ENCODE measurements at places on chromosomes 13 and 19. TPM values are rescaled to one million over a fixed set of nuclear protein-coding genes. Genes with fewer than 3 reads are reported as not detected.

Gene RDH8
- total RNA-seq = not detected

Gene GRIN2D
- 0.14 TPM for total RNA-seq

Gene OR7A5
- total RNA-seq = not detected

Gene RAB20
- total RNA-seq = 9.9 TPM

Gene ICAM4
- total RNA-seq = 1.7 TPM

Gene MEIOSIN
- total RNA-seq = not detected

Gene KASH5
- not detected for total RNA-seq

Gene ZNF578
- total RNA-seq = 4.7 TPM

Gene CGB8
- not detected for total RNA-seq

Gene DKKL1
- total RNA-seq = not detected

GRCh38 chr13:39020853-39021462 is 16.9 kb downstream of the PROSER1 start:
- no peak overlapping the region for H3K27ac ChIP-seq
- no peaks in the 10 kb centered on the region for H3K27me3 ChIP-seq
- no peak for DNase-seq
- no peak overlapping the region for H3K4me3 ChIP-seq

- peaks cover 23% of the 10 kb centered on the region for H3K27me3 ChIP-seq
- H3K4me3 ChIP-seq = peak overlapping the region; percentile 84
- H3K4me1 ChIP-seq = peaks cover 28% of the 10 kb centered on the region
- DNase-seq = no peak
- H3K36me3 ChIP-seq = no peaks in the 10 kb centered on the region
These were observed 11.8 kb upstream of the ERFL start for GRCh38 chr19:41939861-41940730.

DNA sequence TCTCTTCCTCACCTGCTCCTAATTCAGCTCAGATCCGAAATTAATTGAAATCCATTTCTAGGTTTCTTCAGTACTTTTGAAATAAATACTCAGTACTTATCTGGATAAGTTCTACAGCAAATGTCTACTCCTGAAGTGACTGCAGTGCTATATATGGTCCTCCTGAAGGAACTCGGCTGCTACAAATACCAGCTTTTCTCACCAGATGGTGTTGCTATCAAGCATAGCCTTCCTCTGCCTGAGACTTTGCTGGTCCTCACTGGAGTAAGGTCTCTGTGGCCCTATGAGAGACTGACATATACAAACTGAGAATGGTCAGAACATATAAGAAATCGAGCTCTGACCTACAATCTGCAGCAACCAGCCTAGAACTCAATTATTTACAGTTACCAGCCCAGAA is 161.6 kb downstream of the NDFIP2 start:
- no peaks in the 10 kb centered on the region for H3K4me1 ChIP-seq
- no peak for DNase-seq
- peaks cover 4% of the 10 kb centered on the region for H3K27me3 ChIP-seq
- no peak overlapping the region for H3K4me3 ChIP-seq

- H3K36me3 ChIP-seq = no peaks in the 10 kb centered on the region
- no peak for DNase-seq
- no peak overlapping the region for H3K4me3 ChIP-seq
- no peak overlapping the region for H3K27ac ChIP-seq
These were observed 40.1 kb downstream of the SERTM1 start for GRCh38 chr13:36713887-36714286.

GRCh38 chr13:21638319-21639282 is 32.3 kb upstream of the FGF9 start:
- H3K4me1 ChIP-seq = no peaks in the 10 kb centered on the region
- no peaks in the 10 kb centered on the region for H3K36me3 ChIP-seq
- no peak overlapping the region for H3K4me3 ChIP-seq
- no peak overlapping the region for H3K27ac ChIP-seq
- DNase-seq = no peak

DNA sequence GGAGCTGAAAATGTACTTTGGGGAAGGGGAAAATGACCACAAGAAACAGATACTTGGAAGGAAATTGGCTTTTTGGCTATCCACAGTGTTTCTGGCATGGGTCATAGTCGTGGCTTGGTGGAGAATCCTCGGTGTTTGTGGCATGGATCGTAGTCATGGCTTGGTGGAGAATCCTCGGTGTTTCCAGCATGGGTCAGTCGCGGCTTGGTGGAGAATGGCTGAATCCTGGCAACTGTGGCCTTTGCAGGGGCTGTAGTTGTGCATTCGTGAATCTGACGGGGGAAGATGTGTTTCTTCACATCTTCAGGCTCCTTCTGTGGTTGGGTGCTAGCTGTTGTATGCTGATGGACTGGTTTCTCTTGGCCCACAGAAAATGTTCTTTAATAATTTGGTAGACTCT is 61.7 kb upstream of the MCF2L start:
- no peak for DNase-seq
- no peaks in the 10 kb centered on the region for H3K4me1 ChIP-seq
- no peak overlapping the region for H3K27ac ChIP-seq
- no peak overlapping the region for H3K4me3 ChIP-seq
- H3K36me3 ChIP-seq = no peaks in the 10 kb centered on the region
- peaks cover 2% of the 10 kb centered on the region for H3K27me3 ChIP-seq

GRCh38 chr13:106738186-106738678 is 170.3 kb upstream of the ARGLU1 start:
- no peaks in the 10 kb centered on the region for H3K4me1 ChIP-seq
- no peaks in the 10 kb centered on the region for H3K36me3 ChIP-seq
- no peaks in the 10 kb centered on the region for H3K27me3 ChIP-seq
- DNase-seq = no peak

- no peak for DNase-seq
- H3K4me3 ChIP-seq = no peak overlapping the region
- H3K36me3 ChIP-seq = no peaks in the 10 kb centered on the region
These were observed 29.2 kb upstream of the TSHZ3 start for GRCh38 chr19:31378404-31378803.

DNA sequence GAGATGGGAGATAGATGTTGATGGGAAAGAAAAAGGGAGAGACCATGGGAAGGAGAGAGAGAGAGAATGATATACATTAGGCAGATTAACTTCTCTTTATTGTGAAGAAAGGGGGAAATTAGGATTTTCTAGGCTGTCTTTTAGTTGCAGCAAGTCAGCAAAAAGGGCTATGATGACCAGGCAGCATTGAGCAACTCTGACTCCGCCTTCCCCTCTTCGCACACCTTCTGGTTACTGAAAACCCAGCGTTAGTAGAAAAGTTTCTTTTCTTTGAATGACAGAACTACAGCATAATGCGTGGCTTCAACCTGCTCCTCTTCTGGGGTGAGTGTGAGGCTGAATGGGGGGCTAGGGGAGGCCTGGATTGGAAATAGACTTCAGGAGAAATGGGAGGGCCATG is at the start of gene ADGRE1:
TSS of gene ADGRE1 (plus strand) at position 264 of the 400 bp plus-strand sequence. CDS start at position 294, 30 bp downstream.
- H3K4me3 ChIP-seq = no peak within 1 kb of the TSS
- peak within 1 kb of the TSS; percentile 39 for H3K27ac ChIP-seq
- no peaks in the 10 kb centered on the region for H3K27me3 ChIP-seq
- peaks cover 41% of the 10 kb centered on the region for H3K4me1 ChIP-seq

DNA sequence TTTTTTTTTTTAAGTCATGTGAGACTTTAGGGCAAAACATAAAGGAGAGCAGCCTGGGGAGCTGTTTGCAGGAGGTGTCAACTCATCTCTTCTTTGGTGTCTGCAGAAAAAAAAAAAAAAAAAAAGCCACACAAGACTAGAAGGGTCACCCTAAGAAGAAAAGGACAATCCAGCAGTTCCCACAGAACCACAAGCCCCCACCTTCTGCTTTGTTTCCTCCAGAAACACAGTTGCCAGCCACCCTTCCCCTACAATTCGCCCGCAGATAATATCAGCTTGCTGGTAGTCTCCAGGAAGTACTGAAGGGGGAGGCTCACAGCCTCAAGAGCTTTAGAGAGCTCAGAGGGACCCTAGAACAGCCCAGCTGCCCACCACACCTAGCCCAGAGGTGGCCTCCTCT is 22.3 kb upstream of the ZBTB7A start:
- no peaks in the 10 kb centered on the region for H3K27me3 ChIP-seq
- DNase-seq = no peak
- H3K36me3 ChIP-seq = peaks cover 13% of the 10 kb centered on the region

GRCh38 chr13:36456577-36456976 is 24.3 kb downstream of the CCNA1 start:
- H3K36me3 ChIP-seq = no peaks in the 10 kb centered on the region
- H3K4me1 ChIP-seq = peaks cover 5% of the 10 kb centered on the region
- H3K4me3 ChIP-seq = no peak overlapping the region
- H3K27ac ChIP-seq = no peak overlapping the region
- peaks cover 22% of the 10 kb centered on the region for H3K27me3 ChIP-seq

- no peak overlapping the region for H3K27ac ChIP-seq
- H3K27me3 ChIP-seq = no peaks in the 10 kb centered on the region
These were observed 28.2 kb downstream of the CKM start for GRCh38 chr19:45294291-45295029.

DNA sequence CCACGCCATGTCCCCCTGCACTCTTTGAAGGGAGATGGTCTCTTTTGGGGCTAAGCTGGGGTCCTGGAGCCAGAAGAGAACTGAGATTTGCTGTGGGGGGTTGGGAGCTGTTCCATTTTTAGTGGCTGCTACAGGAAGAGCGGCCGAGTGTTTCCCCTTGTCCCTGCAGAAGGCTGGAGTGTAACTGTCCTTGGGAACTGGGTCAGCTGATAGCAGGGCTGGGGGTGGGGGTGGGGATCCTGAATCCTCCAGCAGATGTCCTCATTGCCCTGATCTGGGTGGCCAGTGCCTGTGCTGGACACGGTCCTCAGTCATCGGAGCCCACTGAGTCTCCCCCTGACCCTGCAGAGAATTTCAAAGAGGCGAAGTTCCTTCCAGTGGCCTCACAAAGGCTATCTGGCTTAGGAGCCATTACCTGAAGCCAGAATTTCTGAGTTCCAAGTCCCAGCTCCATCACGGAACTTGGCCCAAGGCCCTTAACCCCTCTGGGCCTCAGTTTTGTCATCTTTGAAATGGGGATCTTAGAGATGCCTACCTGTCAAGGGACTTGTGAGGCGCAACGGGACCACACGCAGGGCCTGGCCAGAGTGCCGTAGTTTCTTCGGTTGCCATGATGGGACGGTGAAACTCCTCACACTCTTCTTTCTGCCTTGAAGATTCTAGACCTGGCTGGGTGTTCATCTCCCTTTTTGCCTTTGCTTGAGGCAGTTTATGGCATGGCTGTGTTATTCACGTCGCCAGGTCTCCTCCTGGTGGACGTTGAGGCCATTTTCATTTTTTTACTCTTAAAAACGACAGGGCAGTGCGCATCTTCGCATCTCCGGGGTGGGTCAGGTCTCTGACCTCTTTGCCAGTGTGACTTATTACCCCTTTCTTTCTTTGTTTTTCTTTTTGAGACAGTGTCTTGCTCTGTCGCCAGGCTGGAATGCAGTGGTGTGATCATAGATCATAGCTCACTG is 51.9 kb downstream of the DNM2 start:
- peaks cover 12% of the 10 kb centered on the region for H3K36me3 ChIP-seq
- no peak overlapping the region for H3K27ac ChIP-seq
- no peak for DNase-seq
- no peak overlapping the region for H3K4me3 ChIP-seq

GRCh38 chr13:112215871-112216270 is 148.9 kb downstream of the SOX1 start:
- H3K27me3 ChIP-seq = peaks cover 2% of the 10 kb centered on the region
- no peak overlapping the region for H3K4me3 ChIP-seq
- H3K27ac ChIP-seq = no peak overlapping the region
- no peaks in the 10 kb centered on the region for H3K36me3 ChIP-seq

DNA sequence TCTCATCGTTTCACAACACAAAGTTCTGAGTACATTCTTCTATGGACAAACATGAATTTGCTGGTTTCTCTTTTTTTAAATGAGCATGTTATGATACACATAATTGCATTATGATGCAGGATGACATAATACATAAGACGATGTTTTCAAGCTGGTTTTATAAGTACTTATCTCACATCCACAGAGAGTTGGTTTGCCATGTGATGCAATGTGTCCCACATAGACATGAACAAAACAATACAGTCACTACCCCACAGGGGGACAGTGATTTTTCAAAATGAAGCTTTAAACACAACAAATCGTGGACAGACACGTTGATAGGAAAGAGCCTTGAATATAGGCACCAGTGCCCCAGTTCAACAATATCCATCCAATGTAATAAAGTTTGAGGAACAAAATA is 447.1 kb downstream of the KLF12 start:
- H3K27ac ChIP-seq = no peak overlapping the region
- no peak overlapping the region for H3K4me3 ChIP-seq
- no peaks in the 10 kb centered on the region for H3K27me3 ChIP-seq

DNA sequence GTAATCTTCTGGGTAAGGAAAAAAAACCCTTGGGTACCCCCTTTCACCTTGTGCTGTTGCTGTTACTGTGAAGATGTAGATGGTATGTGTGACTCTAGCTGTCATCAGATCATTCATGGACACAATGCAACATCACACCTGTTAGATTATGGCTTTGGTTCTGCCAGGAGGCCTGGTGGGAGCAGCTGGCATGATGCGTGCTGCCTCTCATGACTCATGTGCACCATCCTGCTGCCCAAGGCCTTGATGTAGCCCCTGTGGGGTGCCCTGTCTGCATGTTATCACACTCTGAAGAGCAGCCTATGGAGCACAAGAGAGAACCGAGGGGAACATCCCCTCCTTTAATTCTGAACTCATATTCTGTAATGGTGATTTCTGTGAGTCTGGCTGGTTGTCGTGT is 57.7 kb upstream of the TEX29 start:
- H3K4me1 ChIP-seq = peaks cover 2% of the 10 kb centered on the region
- peaks cover 35% of the 10 kb centered on the region for H3K36me3 ChIP-seq
- H3K27me3 ChIP-seq = no peaks in the 10 kb centered on the region
- H3K27ac ChIP-seq = no peak overlapping the region

- H3K27me3 ChIP-seq = no peaks in the 10 kb centered on the region
- H3K4me3 ChIP-seq = no peak overlapping the region
- no peak overlapping the region for H3K27ac ChIP-seq
- no peaks in the 10 kb centered on the region for H3K4me1 ChIP-seq
These were observed 137.9 kb downstream of the PCDH20 start for GRCh38 chr13:61277586-61278276.

DNA sequence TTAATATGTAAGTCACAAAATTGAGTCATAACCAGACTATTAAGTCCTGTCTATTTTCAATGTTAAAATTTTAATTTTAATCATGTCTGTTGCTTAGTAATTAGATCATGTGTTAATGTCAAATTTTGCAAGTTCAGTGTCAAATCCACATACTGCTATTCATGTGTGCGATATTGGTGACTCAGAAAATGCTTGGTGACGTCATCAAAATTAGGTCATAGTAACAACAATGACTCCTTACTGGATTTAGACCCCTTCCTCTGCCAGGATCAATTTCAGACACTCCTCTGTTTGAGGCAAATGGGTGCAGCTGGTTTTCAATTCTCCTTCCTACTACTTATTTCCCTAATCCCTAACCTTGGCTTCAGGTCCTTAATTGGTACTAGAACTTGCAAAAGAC is 1394.3 kb upstream of the SLC10A2 start:
- no peak overlapping the region for H3K4me3 ChIP-seq
- no peak for DNase-seq
- H3K27me3 ChIP-seq = no peaks in the 10 kb centered on the region
- no peaks in the 10 kb centered on the region for H3K36me3 ChIP-seq
- no peaks in the 10 kb centered on the region for H3K4me1 ChIP-seq

DNA sequence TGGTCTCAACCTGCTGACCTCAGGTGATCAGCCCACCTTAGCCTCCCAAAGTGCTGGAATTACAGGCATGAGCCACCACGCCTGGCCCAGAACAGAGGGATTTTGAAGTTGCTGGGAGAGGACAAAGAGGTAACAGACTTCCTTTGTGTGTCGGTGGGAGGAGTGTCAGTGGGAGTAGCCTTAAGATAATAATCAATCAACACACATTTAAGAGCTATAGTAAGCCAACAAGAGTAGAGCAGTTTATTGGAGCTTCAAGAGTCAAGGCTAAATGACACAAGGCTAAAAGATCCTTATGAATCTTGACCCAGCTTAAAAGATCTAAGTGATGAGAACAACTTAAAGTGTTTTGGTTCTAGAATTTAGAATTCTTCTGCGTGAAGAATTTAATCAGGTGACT is 47.3 kb upstream of the NBEA start:
- no peak overlapping the region for H3K27ac ChIP-seq
- no peak overlapping the region for H3K4me3 ChIP-seq
- H3K36me3 ChIP-seq = no peaks in the 10 kb centered on the region
- peaks cover 11% of the 10 kb centered on the region for H3K27me3 ChIP-seq
- no peak for DNase-seq
